ENCODE measurements at places on chromosomes 5 and 9.

- peak; percentile 55 for DNase-seq
These were observed 102.9 kb downstream of the BOD1 start for GRCh38 chr5:173513521-173513991.

DNA sequence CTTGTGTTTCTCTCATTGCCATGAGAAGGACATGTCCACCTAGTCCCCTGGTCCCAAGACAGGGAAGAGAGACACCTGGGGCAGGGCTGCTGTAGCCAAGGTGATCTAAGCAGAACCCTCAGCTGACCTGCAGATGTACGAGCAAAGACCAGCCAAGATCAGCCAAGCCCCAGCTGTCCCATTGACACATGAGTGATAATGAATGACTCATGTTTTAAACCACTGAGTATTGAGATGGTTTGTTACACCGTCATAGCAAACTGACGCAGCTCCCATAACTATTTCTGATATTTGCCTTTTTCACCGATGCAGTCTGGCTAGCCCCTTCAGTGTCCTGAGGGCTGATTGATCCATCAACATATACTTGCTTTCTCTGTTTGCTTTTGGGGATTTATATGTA, 6.7 kb downstream of the OR1K1 start:
- no peak for DNase-seq

DNA sequence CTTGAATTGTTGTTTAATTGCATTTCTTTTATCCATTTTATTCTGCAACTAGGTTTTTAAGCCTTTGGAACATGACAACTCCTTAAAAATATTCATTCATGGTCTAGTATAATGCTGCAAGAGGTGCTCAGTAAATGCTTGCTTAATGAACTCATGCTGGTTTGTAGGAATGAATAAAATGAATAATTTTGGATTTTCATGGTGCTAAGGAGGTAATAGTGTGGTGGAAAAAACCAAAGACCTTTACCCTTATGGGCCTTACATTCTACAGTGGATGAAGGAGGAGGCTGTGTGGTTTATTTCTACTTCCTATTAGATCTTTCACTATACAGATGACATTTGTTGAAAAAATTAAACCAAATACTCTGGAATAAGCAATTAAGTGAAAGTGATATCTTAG, 43.4 kb downstream of the LRRTM2 start:
- peak; percentile 23 for DNase-seq

DNA sequence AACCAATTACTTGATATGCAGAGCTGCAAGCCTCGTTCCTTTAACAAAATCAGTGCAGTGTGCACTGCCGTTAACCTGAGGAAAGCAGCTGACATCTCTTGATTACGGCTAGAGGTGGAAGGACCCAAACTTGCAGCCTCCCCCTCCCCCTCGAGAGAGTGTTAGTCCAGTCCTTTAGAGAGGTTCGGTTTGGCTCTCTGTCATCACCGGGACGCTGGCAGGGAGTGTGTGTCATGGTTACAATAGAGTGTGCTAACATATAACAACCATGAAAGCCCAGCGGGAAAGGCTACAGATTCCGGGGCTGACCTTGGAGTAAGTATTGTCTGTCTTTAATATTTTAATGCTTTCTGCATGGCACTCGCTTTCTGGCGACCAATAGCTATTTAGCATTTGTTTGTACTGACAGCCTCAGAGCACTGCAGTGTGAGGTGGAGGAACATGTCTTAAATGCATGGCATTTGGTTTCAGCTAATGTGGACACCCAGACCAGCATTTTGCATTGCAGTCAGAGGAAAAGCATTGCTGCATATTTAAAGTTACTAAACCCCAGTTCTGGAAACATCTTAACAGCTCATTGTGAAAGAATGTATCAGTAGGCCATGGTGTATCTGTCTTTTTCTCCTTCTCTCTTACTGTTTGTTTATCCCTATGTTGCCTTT, 237.5 kb downstream of the CD180 start:
- DNase-seq = no peak

DNA sequence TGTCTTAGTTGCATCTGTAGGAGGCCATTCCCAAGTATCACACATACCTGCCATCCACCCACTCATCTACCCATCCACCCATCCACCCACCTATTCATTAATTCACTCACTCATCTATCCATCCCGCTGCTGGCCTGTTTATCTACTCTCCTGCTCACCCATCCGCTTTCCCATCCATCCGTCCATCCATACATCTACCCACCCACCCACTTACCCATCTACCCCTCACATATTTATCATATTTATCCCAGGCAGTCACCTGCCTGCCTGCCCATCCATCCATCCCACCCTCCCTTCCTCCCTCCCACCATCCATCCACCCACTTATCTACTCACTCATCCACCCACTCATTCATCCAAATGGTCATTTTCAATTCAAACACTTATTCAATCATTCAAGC, 143.9 kb upstream of the PANK3 start:
- DNase-seq = no peak

- DNase-seq = no peak
These were observed 13.8 kb downstream of the ACO1 start for GRCh38 chr9:32398207-32398606.

GRCh38 chr5:145854651-145855258, 18.1 kb downstream of the GRXCR2 start:
- DNase-seq = peak; percentile 36

- no peak for DNase-seq
These were observed 244.3 kb downstream of the TAF11L14 start for GRCh38 chr5:17878541-17878940.

DNA sequence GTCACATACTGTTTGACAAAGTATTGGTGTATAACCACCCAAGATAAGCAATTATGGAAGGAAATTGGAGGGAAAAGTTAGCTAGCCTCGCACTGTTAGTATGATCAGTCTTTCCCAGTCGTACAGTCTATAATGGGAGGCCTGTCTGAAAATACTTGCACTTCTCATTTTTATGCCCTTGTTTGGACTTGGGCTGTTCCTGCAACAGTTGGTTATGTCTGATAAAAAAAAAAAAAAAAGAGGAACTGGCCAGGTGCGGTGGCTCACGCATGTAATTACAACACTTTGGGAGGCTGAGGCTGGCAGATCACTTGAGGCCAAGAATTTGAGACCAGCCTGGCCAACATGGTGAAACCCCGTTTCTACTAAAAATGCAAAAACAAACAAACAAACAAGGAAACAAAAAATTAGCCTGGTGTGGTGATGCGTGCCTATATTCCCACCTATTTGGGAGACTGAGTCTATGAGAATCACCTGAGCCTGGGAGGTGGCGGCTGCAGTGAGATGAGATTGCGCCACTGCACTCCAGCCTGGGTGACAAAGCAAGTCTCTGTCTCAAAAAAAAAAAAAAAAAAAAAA, 58.3 kb upstream of the ANKRD33B start:
- no peak for DNase-seq

- DNase-seq = no peak
These were observed 9.0 kb downstream of the FCN2 start for GRCh38 chr9:134889386-134890154.

Data from BJ (cell line).